NCI-H1694 (cell line): ENCODE measurements at places on chromosomes 7 and 10.

DNA sequence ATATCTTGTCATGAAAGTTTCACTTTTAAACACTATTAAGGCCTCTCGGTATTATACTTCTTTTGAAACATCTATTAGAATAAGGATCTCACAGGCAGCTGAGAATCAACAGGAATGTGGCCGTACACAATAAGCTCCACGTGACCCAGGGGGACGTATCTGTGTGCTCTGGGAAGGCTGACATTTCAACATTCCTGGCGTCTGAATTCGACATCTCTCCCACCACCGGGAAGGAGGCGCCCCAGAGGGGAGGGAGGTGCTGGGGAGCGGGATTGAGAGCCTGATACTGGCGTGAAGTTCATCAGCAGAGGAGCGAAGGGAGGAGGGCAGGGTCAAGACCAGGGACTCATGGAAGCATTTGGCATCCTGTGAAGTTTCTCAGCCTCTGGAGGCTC lies 401.3 kb downstream of the DNAJB6 start:
- DNase-seq: no peak

- no peak for DNase-seq
Observed at GRCh38 chr10:28367413-28367812, 64.5 kb upstream of the MPP7 start.

GRCh38 chr7:42236266-42236975 lies 588 bp downstream of the GLI3 start:
- no peak for DNase-seq

DNA sequence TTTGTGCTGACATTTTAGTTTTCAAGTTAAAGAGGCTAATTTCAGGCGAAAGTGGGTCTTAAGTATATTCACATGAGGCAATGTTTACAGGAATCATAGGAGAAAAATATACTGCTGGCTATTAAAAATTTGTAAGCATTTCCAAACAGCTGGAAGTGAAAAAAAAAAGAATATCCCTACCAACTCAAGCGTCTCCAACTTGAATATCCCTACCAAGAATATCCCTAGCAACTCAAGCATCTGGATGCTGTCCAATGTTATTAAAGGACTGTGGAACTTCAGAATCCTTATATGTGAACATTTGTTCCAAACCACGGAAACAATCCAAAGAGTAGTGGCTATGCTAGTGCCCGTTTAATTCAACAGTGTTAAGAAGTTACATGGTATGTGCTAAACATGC lies 1303.0 kb downstream of the GATA3 start:
- no peak for DNase-seq

DNA sequence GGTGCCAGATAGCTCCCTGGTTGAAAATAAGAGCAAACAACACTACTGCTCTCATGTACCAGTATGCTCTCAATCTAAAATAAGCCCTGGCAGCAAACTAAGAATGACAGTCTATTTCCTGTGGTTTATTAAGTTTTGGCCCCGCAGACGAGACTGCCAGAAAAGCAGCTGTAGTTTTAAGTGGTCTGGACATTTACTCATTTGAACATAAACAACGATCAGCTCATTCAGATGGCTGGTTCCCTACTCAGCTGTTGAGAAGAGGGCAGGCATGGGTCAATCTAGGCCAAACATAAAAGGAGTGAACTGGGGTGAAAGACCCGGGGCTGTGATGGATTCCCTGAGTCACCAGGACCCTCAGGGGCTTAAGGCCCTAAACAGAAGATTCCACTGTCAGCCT lies 4.5 kb downstream of the TRIL start:
- no peak for DNase-seq

DNA sequence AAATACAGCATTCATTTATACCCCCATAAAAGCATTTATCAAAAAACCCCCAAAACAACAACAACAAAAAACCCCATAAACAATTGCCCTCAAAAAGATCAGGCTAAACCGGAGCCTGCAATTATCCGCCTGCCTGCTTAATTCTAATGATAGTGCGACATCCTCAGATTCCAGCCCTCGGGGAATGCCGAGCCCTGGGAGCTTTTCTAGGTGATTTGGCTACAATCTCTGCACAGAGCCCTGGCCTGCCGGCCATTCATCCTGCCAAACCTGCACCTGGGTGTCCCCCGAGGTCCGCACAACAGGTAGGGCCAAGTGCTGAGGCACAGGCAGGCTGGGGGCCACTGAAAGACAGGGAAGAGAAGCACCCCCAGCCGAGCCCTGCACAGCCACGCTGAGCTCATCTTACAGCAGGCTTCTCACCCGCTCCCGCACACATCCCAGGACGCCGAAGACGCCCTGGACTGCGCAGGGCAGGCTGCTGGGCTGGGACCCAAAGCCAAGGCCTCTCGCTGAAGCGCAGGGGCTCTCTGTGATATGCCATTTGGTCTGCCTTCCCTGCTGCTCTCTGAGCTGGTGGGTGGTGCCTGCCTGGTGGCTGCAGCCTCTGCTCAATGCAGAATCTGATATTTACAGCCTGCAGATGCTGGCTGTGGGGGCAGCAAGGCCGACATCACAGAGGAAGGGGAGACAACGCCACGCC lies 57.5 kb downstream of the CAMK2B start:
- DNase-seq: peak; percentile 62

GRCh38 chr7:29987083-29987482 lies 2.5 kb downstream of the SCRN1 start:
- no peak for DNase-seq

DNA sequence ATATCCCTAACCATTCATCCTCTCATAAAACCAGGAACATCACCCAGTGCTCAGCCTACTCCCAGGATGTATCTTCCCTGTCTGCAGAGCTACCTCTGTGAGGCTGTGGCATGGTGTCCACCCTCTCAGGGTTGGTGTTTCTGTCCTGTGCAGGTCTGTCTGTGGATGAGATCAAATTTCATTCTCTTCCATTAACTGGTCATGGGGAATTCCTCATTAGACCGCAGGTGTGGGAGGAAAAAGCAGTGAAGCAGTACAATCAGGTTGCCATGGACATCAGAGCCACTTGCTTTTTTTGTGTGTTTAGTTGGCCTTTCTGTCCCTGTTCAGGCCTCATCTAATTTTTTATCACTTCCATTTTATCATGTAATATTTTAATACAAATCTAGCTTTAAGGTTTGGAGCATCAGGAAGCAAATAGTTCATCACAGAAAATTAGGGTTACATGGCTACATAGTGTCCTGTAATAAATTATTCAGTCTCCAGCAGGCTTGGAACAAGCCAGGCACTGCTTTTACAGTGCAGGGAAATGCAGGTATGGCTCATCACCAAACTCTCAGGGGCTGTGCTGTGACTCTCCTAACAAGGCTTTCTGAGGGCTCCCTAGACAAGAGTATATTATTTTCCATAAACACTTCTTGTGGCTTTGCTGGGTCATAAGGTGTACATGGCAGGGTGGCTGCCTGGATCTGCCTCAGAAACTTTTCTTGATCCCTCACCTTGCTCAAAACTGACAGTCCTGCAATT lies 594.9 kb upstream of the IGFBP3 start:
- DNase-seq: no peak

- no peak for DNase-seq
Observed at GRCh38 chr7:120233338-120233737, 39.6 kb upstream of the KCND2 start.

GRCh38 chr10:86413046-86413728 lies 46.6 kb upstream of the GRID1 start:
- no peak for DNase-seq

DNA sequence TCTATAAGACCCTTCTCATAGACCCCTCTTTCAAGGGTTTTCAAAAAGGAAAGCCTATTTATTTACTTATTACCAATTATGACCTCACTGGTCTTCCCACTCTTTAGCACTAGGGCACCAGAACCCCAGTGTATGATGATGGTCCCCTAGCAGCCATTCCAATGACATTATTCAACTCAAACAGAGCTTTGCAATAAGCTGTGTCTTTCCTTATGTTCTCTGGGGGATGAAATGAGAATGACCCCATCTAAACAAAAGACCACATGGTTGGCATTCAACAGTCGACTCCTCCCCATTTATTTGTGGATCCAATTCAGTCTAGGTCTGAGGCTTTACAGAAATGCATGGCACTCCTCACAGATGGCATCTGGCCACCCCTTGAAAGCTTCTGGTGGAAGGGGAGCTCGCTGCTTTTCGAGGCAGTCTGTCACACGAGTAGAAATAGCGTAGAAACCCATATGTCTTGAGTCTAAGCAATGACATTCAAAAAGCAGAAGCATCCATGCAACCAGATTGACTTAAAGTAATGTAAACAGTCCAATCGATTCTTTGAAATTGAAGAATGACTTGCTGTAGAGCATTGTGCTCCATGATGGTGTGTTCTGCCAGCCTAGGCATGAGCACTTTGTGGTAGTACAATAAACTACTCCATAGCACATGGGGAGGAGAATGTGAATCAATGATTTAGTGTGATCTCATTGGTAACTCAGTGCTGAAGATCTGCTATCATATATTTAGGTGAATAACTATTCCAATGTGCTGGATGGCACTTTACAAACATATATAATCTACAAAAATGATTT lies 29.8 kb downstream of the NRP1 start:
- no peak for DNase-seq

GRCh38 chr10:63007112-63007511 lies 126.0 kb upstream of the NRBF2 start:
- DNase-seq: no peak

GRCh38 chr10:86113983-86114382 lies 252.6 kb downstream of the GRID1 start:
- no peak for DNase-seq

DNA sequence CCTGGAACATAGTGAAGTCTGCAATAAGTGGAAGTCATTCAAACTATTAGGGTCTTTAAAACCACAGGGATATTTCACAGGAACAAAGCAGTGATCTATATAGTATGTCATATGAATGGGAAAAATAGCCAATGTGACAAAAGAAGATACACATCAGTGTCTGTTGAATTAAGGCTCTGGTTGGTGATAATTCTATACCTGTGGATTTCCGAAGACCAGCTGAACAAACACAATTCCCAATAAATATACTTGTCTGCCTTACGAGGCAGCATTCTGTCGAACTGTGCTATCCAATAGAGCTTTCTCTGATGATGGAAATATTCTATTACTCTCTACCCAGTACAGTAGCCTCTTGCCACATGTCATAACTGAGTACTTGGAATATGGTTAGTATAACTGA lies 55.9 kb upstream of the CAV2 start:
- no peak for DNase-seq

DNA sequence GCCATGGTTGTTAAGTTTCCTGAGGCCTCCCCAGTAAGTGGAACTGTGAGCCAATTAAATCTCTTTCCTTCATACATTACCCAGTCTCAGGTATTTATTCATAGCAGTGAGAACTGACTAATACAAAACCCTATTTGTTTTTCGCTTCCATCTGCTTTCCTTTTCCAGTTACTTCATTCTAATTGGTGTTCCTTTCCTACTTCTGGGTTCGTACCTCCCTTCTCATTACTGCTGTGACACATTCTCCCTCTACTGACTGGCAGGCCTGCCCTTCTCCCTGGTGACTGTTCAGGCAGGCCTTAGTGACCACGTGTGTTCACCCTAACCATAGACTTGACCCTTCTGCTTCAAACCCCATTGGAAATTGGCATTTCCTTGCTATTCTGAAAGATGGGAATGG lies 37.7 kb downstream of the MTURN start:
- peak; percentile 73 for DNase-seq

DNA sequence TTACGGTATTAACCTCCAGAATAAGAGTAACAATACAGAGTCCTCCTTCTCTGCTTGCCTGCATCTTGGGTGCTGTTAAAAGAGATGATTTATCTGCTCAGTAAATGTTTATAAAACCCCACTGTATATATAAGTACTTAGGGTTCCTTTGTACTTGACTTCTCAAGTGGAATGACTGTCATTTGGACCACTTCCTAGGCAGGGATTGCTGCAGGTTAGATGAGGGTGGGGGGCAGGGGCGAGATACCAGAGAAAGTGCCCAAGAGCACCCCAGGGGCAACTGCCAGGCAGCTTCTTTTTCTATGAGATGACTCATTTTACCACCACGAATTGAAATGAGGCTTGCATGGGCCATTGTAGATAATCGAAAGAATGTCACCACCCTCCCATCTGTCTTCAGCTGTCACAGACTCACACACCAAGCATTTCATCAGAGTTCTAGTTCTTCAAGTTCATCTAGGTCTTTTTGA lies 421.9 kb upstream of the GALNT17 start:
- DNase-seq: no peak

DNA sequence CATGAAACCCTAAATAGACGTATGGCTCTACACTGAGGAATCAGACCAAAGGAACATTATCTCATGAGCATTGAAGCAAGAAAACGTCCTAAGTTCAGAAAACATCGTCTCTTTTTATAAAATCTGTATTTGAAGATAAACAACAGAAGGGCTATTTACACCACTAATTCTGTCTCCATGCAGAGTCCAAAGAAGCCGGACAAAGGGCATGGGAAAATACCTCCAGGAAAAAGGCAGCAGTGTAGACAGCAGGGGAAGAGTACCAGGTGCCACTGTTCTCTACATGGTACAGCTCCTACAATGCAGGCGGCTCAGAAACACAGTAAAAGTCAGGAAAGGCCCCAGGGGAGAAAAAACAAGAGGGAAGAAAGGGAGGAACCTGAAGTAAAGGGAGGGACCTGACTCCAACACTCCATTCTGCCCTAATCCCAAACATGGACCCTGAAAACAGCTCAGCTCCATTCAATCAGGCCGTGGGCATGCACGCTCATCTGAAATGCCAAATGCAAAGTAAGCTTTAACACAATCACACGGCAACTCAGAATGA lies 17.5 kb downstream of the FAM171A1 start:
- no peak for DNase-seq

DNA sequence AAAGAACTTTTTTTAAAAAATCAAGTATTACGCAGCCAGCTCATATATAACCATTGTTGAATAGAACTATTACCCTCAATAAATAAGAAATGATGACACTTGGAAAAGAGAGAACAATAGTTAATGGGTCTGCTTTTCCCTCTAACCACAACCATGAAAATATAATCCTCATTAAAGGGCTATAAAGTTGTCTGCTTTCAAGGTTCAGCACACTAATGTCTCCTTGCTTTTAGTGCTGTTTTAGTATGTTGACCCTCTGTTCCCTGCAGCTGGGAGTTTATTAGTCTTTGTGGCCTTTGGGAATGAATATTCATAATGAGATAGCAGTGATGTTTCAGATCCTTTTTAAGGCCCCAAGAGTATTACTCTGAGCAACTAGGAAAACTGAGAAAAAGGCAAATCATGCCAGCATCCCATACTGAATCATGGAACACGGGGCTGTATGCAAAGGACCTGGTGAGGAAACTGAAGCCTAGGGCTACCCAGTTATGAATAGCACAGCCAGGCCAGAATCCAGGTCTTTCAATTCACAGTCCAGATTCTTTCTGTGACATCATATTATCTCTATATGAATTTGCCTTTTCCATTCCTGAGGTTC lies 332.0 kb upstream of the LRGUK start:
- no peak for DNase-seq
